ENCODE measurements at places on chromosomes 5 and 9.

- H3K4me1 ChIP-seq = no peaks in the 10 kb centered on the region
- H3K27me3 ChIP-seq = peaks cover 34% of the 10 kb centered on the region
- H3K4me3 ChIP-seq = no peak overlapping the region
- H3K36me3 ChIP-seq = no peaks in the 10 kb centered on the region
- no peak overlapping the region for H3K27ac ChIP-seq
These were observed 18.7 kb downstream of the KCNIP1 start for GRCh38 chr5:170522211-170523141.

GRCh38 chr5:54098267-54098666 lies 212.1 kb downstream of the ARL15 start:
- H3K36me3 ChIP-seq = no peaks in the 10 kb centered on the region
- H3K27ac ChIP-seq = no peak overlapping the region
- no peaks in the 10 kb centered on the region for H3K27me3 ChIP-seq
- no peak for DNase-seq

DNA sequence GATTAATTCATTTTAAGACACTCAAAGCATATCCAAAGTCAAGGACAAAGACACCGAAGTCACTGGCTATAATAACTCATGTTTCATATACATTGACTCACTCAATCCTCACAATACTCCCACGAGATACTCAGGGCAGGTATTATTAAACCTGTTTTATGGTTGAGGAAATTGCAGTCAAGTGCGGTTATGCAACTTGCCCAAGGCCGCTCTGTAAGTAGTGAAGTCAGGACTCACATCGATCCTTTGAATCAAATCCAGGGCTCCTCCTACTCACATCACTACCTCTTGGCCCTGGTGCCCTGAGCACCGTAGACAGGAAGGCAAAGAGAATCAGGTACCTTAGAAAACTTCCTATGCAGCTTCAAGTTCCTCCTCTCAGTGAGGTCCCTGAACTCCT lies 87.8 kb upstream of the APC start:
- no peak overlapping the region for H3K4me3 ChIP-seq
- DNase-seq = no peak
- H3K36me3 ChIP-seq = no peaks in the 10 kb centered on the region
- no peak overlapping the region for H3K27ac ChIP-seq
- peaks cover 7% of the 10 kb centered on the region for H3K27me3 ChIP-seq

DNA sequence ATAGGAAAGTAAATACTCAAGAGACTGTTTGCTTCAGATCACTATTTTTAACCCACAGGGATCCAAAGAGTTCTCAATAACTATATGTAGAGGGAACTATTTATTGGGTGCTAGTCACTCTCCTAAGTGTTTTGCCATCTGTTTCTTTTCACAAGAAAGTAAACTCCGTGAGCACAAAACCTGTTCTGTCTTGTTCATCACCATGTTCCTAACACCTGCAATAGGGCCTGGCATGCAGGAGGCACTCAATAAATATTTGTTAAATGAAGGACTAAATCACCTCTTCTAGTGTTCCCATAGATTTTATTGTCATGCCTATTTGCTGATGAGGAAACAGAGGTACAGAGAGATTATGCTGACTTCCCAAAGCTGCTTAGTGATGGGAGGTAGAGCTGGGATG lies 118.2 kb downstream of the VCAN start:
- no peak overlapping the region for H3K4me3 ChIP-seq
- H3K36me3 ChIP-seq = no peaks in the 10 kb centered on the region
- no peak overlapping the region for H3K27ac ChIP-seq
- H3K4me1 ChIP-seq = no peaks in the 10 kb centered on the region
- DNase-seq = no peak
- H3K27me3 ChIP-seq = peaks cover 14% of the 10 kb centered on the region

DNA sequence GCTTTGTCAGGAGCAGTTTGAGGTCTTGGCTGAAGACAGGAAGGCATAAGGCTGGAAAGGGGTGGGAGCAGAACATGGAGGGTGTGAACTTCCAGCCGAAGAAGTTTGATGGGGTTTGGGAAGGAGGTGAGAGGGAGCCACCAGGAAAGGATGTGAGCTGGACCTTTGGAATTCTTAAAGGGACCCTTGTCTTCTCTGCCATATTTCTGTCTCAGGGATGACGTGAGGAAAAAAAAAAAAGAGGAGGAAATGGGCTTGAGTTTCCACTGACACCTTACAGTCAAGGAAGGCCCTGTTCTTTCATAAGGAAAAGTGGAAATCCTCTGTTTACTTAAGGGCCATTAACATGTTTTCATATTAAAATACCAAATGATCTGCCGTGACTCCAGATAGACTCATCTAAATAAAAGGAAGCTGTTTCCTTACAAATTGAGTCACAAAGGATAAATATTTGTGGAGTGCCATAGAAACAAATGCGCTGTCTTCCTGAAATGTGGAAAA lies 132.1 kb downstream of the PALM2AKAP2 start:
- no peaks in the 10 kb centered on the region for H3K36me3 ChIP-seq
- no peak overlapping the region for H3K27ac ChIP-seq
- DNase-seq = no peak
- no peak overlapping the region for H3K4me3 ChIP-seq
- peaks cover 19% of the 10 kb centered on the region for H3K4me1 ChIP-seq
- H3K27me3 ChIP-seq = no peaks in the 10 kb centered on the region

- no peak for DNase-seq
- H3K27ac ChIP-seq = no peak overlapping the region
- H3K4me1 ChIP-seq = no peaks in the 10 kb centered on the region
- peaks cover 21% of the 10 kb centered on the region for H3K27me3 ChIP-seq
These were observed 36.4 kb upstream of the ADAMTSL1 start for GRCh38 chr9:18437315-18438201.

GRCh38 chr9:125603478-125604021 lies 103.5 kb downstream of the MAPKAP1 start:
- no peak overlapping the region for H3K27ac ChIP-seq
- H3K4me1 ChIP-seq = peaks cover 8% of the 10 kb centered on the region
- H3K27me3 ChIP-seq = no peaks in the 10 kb centered on the region
- no peak overlapping the region for H3K4me3 ChIP-seq
- H3K36me3 ChIP-seq = no peaks in the 10 kb centered on the region
- DNase-seq = no peak

DNA sequence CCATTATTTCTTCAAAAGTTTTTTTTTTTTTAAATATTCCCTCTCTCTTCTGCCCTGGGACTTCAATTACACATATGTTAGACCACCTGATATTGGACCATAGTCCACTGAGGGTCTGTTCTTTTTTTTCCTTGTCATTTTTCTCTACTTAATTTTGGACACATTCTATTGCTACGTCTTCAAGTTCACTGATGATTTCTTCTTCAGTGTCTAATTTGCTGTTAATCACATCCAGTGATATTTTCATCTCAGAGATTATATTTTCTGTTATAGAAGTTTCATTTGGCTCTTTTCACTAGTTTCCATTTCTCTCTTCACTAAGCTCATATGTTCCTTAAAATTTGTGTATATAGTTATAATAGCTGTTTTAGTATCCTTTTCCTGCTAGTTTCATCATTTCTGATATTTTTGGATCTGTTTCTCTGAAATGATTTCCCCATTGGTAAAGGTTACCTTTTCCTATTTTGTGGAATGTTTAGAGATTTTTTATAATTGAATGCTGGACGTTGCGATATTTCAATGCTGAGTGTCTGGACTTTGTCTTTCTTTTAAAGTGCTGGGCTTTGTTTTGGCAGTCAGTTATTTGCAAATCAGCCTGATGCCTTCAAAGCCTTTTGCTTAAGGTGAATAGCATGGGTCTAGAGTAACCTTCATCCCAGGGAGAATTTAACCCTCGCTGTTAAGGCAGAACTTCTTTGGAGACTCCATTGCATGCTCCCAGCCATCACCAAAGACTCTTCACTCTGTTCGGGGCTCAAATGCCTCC lies 111.8 kb downstream of the TTLL11 start:
- no peak overlapping the region for H3K4me3 ChIP-seq
- DNase-seq = no peak
- no peak overlapping the region for H3K27ac ChIP-seq
- no peaks in the 10 kb centered on the region for H3K4me1 ChIP-seq
- H3K36me3 ChIP-seq = peaks cover 11% of the 10 kb centered on the region
